Left renal pelvis (tissue), 4 donors: ENCODE measurements at places on chromosomes 6 and 20. TPM values are rescaled to one million over a fixed set of nuclear protein-coding genes. Genes with fewer than 3 reads are reported as not detected.

DNA sequence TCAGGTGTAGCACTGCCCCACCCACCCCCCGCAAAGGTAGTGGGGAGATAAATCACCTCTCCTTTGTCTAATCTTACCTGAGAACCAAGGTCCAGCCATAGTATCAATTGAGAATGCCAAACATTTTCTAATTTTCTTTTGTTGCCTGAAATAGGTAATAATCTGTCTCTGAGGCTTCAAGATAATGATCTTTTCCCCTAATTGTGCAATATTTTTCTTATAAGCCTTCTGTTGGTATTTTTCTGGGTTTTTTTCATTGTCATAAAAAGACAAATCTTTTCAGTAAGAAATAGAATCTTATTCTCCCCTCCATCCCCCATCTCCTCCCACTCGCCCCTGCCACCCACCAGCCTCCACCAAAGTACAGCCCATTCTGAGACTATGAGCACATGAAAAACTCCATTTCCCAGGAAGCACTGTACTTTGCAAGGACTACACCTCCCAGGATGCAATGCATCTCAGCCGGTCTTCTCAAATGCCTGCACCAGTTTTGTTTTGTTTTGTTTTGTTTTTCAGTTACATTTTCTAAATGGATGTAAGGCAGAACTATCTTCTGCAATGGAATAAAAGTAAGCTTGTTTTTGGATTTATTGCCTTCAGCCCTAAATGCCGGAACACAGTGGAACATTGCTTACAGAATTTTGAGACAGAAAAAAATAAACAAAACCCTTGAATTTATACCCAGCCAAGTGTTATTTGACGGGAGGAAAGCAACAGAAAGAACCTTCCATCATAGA, 268.0 kb downstream of the TFAP2A start:
- no peak for DNase-seq

DNA sequence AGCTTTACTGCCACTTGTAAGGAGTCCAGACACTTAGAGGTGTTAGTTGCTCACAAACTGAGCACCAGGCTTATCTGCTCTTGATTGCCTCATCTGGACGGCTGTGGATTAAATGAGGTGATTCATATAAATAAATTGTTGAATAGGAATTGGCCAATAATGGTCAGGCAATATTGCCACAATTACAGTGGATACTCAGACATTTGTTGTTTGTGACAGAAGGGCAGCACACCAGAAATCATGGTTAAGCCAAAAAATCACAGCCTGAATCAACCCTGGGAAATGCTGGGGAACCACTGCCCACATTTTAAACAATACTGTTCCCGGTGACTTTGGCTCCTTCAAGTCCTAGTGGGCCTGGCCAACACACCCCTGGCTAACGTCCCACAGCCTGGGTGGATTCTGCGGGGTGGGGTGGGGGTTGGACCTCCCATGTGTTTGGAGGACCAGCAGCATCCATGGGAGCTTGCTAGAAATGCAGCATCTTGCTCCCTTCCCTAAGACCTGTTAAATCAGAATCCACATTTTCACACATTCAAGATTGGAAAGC, 29.5 kb upstream of the SPDEF start:
- no peak for DNase-seq

DNA sequence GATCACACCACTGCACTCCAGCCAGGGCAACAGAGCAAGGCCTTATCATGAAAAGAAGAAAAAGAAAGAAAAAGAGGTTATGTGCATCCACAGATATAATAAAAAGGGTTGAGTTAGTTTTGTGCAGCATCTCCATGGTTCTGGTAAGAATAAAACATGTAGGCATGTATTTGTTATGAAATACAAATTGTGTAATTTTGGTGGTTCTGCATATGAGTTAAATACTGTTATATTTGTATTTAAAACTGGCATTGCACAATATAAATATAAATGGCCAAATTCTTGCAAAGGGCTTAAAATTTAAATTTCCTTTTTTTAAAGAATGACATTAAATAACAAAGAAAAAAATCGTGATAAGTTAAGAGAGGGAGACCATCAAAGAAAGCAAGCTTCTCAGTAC, 159.1 kb upstream of the PREP start:
- DNase-seq = no peak

The CDH22 gene
- not detected for polyA plus RNA-seq

The TOMM34 gene
- polyA plus RNA-seq = 40.8 TPM

The PDE10A gene
- polyA plus RNA-seq = 18.7 TPM
